Lung microvascular endothelial cell (primary cell): ENCODE measurements at places on chromosomes 1 and 21. TPM values are rescaled to one million over a fixed set of nuclear protein-coding genes. Genes with fewer than 3 reads are reported as not detected.

OVAAL gene
- not detected in 2 replicates for total RNA-seq

FCRL6 gene
- not detected in 2 replicates for total RNA-seq

ANKRD34A gene
- total RNA-seq = under 0.01 TPM in 1 of 2 replicates, not detected in the other

CLCA1 gene
- not detected in 2 replicates for total RNA-seq

AK4 gene
- total RNA-seq = 10.5 and 26.4 TPM in 2 replicates

RAP1GAP gene
- under 0.01 TPM in 2 replicates for total RNA-seq

SHISAL2A gene
- not detected in 2 replicates for total RNA-seq

PTGFR gene
- total RNA-seq = under 0.01 and 0.22 TPM in 2 replicates

KIF2C gene
- total RNA-seq = 3.6 and 13.3 TPM in 2 replicates

GJA9 gene
- not detected in 2 replicates for total RNA-seq

FAM3B gene
- total RNA-seq = not detected in 2 replicates

THRAP3 gene
- total RNA-seq = 104 and 113 TPM in 2 replicates

ABCA4 gene
- total RNA-seq = 60.8 and 487 TPM in 2 replicates

SPRR2E gene
- not detected in 2 replicates for total RNA-seq

ANGPTL1 gene
- under 0.01 and 0.22 TPM in 2 replicates for total RNA-seq

RABGGTB gene
- 40.5 and 44.8 TPM in 2 replicates for total RNA-seq

SCYL3 gene
- total RNA-seq = 4.4 and 7.5 TPM in 2 replicates

PRAMEF14 gene
- not detected in 2 replicates for total RNA-seq

ILDR2 gene
- not detected in 2 replicates for total RNA-seq

REN gene
- total RNA-seq = not detected in 2 replicates

CLCNKA gene
- total RNA-seq = not detected in 2 replicates

TEX38 gene
- under 0.01 TPM in 1 of 2 replicates, not detected in the other for total RNA-seq

PRRX1 gene
- total RNA-seq = under 0.01 and 0.65 TPM in 2 replicates
